Stimulated activated CD4-positive, alpha-beta T cell treated with anti-CD3 and anti-CD28 coated beads, TNF-alpha, amount 100 ng/mL, for 24 hours (primary cell): ENCODE measurements at places on chromosomes 12 and 14.

GRCh38 chr12:107320929-107321631 is 227.7 kb upstream of the CRY1 start:
- peak; percentile 77 for DNase-seq

DNA sequence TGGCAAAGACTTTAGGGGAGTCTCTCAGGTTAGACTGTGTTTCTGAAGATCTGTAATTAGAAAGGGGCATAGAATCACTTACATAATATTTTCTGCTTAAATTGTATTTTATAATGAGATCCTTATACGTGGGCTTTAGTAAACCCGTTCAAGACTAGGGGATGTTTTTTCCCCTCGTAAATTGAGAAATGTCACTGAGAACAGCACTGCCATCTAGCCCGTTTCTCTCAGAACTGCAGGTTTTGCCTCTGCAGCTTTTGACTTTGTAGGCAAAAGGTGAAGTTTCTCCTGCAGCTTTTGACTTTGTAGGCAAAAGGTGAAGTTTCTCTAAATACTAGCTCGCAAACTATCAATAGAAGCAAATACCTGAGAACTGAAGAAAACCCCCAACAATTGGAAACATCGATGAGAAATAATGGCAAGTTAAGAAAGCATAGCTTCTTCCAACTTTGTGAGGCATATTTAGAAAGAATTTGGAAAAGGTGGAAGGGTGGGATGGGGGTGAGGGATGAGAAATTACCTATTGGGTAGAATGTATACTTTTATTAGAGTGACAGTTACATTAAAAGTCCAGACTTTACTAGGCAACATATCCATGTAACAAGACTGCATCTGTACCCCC is 9.9 kb upstream of the ASPG start:
- no peak for DNase-seq

DNA sequence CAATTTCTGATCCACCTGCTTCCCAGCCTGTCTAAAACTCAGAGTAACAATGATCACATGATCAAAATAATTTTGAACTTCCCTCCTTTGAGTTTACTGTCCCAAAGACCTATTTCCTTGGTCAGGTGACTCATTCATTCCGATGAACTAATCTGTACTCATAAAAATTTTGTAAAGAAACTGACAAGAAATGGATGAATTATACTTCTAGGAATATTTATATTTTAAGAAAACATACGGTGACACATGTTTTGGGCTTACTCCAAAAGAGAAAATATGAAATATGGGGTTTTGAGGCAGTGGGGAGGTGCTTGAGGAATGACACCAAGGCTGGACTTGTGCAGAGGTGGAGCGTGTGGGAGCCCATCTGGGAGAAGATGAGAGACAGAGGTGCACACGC is 42.0 kb downstream of the GUCY2C start:
- DNase-seq, result no peak

GRCh38 chr12:87216436-87216835 is 812.8 kb downstream of the C12orf50 start:
- DNase-seq, result no peak

DNA sequence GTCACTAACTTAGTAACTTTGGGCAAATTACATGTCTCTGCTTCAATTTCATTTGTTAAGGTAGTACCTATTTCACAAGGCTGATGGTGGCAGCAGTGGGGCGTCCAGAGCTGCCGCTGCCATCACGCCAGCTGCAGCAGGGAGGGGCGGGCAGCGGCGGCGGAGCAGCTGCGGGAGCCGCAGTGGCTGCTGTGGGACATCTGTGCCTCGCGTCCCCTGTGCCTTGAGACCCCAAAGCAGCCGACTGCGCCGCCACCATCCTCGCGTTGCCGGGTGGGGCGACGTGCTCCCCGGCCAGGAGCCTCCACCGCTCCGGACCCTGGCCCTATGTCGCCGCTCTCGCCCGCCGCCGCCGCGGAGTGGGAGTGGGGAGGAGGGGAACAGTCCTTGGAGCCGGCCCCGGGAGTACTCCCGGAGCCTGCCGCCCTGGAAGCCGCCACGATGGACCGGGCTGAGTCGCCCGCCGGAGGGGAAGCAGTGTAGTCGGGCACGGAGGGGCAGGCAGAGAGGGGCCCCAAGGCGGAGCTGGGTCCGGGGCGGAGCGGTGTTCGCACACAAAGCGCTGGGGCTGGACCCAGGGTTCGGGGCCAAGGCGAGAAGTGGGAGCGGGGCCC is 51.4 kb downstream of the A2M start:
- peak; percentile 24 for DNase-seq

GRCh38 chr12:53219956-53220693 is 11.9 kb downstream of the RARG start:
- DNase-seq, result peak; percentile 75

GRCh38 chr12:6554168-6555017 is 1.4 kb downstream of the IFFO1 start:
- peak; percentile 55 for DNase-seq

- DNase-seq, result no peak
Observed at GRCh38 chr14:63897721-63898163, 44.9 kb downstream of the SYNE2 start.

GRCh38 chr12:87991483-87991882 is 37.7 kb downstream of the C12orf50 start:
- DNase-seq, result no peak

- DNase-seq, result no peak
Observed at GRCh38 chr12:27823038-27823437, 43.0 kb upstream of the MANSC4 start.

- no peak for DNase-seq
Observed at GRCh38 chr12:48572326-48572725, 2.5 kb upstream of the LALBA start.

GRCh38 chr12:94575645-94576403 is 74.5 kb downstream of the TMCC3 start:
- DNase-seq, result no peak

- DNase-seq, result no peak
Observed at GRCh38 chr12:116651089-116651488, 86.8 kb downstream of the SPRING1 start.

GRCh38 chr14:54579621-54580020 is 12.7 kb downstream of the SAMD4A start:
- no peak for DNase-seq

- DNase-seq, result no peak
Observed at GRCh38 chr12:120125792-120126634, 9.5 kb upstream of the RAB35 start.
